ENCODE measurements at places on chromosomes 16 and 17. TPM values are rescaled to one million over a fixed set of nuclear protein-coding genes. Genes with fewer than 3 reads are reported as not detected.

- DNase-seq = no peak
These were observed 3.5 kb upstream of the RRAD start for GRCh38 chr16:66928702-66929388.

Gene KRT25
- not detected for total RNA-seq

Gene CRYM
- total RNA-seq = 11.5 TPM

- DNase-seq = no peak
These were observed 29.5 kb upstream of the ZNF469 start for GRCh38 chr16:88353232-88353631.

GRCh38 chr17:61219460-61219859 lies 180.2 kb upstream of the TBX2 start:
- DNase-seq = peak; percentile 60

DNA sequence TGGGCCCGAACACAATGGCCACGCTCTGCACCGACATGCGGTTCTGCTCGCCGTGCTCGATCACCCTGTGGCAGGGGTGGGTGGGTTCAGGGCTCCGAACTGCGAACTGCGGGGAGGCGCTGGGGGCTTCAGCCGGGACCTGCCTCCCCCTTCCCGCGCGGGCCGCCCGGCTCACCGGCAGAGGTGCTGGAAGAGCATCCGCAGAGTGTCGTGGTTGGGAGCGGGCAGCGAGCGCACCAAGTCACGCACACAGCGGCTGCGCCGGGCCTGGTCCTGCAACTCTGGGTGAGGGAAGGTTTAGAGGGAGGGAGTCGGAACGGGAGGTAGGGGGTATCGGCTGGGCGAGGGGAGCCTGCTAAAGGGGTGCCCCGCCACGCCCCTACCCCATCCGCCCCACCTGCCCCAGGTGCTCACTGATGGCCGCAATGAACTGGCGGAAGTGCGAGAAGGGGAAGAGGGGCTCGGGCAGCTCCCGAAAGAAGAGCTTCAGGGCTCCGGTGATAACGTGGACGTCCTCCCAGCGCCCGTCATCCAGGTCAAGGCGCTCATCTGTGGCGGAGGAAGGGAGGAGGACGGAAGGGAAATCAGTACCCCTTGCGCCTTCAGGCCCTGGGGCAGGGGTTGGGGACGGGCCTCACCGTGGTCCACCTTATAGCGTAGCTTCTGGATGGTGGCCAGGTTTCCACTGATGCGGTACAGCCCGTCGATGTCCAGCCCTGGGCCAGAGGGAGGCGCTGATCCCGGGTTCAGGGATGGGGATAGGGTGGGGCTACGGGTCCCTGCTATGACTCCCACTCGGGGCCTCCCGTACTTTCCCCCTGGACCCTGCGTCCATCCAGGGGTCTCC lies 36.9 kb downstream of the ARHGAP27 start:
- no peak for DNase-seq

GRCh38 chr16:9264067-9264466 lies 172.6 kb downstream of the HAPSTR1 start:
- DNase-seq = no peak

Gene SCGB1C2
- not detected for total RNA-seq
